B cell (primary cell): ENCODE measurements at places on chromosomes 2 and 18.
A peak's percentile ranks its signal among the peaks of the same experiment; 100 is the strongest.

DNA sequence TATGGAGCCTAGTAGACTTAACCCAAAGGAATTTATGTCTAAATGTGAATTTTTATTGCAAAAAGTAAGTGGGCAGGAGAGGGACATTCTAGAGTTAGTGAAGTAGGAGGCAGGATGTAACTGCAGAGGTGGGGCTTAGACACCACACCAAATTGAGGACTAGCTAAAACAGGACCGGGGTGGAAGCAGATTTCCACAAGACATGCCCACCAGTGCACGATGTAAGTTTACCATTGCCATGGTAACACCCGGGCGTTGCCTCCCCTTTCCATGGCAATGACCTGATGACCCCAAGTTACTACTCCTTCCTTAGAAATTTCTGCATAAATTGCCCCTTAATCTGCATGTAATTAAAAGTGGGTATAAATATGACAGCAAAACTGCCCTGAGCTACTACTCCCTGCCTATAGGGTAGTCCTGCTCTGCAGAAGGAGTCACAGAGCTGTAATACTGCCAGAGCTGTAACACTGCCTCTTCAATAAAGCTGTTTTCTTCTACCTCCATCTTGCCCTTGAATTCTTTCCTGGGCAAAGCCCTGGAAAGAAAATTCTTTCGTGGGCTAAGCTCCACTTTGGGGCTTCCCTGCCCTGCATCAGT lies 509.7 kb downstream of the ERBB4 start:
- no peak for DNase-seq

DNA sequence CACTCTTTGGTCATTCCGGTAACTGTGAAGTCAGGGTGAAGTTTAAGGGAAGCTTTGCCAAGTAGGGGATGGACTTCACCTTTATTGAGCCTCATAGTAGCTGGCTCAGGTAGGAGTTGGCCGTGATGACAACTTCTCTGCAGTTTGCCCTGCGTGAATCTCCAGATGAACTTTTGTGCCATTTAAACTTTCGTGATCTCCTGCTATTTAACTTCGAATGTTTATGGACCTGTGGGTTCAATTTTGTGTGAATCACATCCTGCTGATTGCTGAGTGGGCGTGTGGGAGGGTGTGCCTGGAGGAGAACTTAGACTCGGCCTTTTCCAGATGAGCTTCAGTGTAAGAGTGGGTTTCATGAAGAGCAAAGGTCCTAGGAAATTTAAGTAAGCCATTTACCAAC lies 4.2 kb downstream of the UGT1A1 start:
- no peak for DNase-seq

DNA sequence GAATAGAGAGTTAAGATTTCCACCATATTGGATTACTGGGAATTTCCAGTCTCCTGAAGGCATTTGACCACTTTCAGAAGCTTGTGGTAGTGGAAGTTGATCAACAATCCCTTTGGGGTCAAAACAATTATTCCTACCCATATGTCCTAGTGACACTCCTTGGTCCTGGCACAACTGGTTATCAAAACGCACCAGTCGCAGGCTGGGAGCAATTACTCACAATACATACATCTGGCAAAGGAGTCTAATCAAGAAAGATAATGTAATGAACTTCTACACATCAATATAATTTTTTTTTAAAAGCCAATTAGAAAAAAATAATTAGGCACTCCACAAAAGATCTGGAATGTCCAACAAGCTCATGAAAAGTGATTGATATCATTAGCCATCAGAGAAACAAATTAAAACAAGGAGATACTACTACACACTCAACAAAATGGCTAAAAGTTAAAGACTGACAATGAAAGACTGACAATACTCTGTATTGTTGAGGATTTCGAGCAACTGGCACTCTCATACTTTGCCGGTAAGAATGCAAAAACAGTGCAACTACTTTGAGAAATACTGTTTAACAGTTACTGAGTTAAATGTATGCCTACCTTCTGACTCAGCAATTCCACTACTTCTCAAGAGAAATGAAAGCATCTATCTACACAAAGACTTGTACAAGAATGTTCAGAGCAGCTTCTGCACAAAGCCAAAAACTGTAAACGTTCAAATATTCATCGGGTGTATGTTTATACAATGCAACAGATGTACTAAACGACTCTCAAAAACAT lies 2.0 kb downstream of the INO80C start:
- DNase-seq, result no peak

DNA sequence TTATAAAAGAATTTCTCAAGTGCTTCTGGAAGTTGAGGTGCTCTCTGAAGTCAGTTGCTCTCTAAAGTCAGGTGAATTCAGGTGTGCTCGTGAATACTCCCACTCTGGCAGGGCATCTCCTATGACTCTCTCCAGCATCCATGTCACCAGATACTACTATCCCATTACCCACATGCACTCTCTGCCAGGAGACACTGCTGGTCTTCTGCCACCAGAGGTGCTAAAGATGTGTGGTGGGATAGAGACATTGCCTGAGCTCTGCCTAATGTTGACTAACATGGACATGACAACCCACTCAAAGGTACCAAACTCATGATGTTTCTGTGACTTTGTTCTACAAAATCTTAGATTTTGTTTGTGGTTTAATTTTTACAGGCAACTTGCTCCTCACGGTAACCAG lies 106.4 kb upstream of the HNRNPA3 start:
- no peak for DNase-seq

DNA sequence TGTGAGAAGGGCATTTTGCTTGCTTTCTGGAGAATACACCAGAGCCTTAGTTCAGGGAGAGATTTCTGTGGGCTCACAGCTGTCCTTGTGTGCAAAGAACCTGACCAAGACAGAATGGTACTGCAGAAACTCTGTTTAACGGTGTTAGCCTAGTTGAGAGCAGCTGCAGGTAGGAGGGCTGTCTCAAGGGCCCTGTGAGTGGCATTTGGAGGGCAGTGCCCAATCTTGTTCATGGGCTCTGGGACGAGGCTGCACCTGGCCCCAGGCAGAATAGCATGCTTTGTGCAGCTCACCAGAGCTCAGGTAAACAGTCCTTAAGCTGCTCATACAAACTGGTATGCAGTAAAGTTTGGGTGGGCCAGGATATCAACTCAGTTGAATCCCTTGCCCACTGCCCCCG lies 16.9 kb upstream of the RGPD4 start:
- no peak for DNase-seq

GRCh38 chr18:44637210-44638033 lies 43.3 kb upstream of the SETBP1 start:
- DNase-seq, result no peak

DNA sequence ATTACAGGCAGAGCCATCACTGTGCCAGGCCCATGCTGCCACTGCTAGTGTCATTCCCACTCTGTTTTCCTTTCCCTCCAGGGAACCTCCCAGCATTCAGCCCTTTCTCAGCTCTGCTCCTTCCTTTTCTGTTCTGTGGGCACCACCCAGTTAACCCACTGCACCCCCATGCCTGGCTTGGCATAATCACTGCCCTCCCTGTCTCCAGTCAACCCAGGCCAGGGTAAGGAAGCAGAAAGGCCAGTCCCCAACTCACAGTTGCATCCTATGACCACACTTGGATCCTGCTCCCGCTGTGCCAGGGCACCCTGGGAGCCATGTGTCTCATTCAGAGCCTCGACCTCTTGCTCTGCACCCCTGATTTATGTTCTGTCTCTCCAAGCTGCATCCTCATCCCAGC lies 32.2 kb downstream of the DPYSL5 start:
- DNase-seq, result no peak

- no peak for DNase-seq
Observed at GRCh38 chr2:17736989-17737388, 16.6 kb downstream of the SMC6 start.

- DNase-seq, result no peak
Observed at GRCh38 chr2:183993052-183993451, 605.3 kb upstream of the ZNF804A start.

GRCh38 chr2:241897231-241897916 lies 27.8 kb downstream of the RTP5 start:
- no peak for DNase-seq

GRCh38 chr18:59249199-59249774 lies 24.0 kb downstream of the RAX start:
- peak; percentile 45 for DNase-seq

GRCh38 chr2:11307764-11308415 lies 36.5 kb downstream of the ROCK2 start:
- DNase-seq, result no peak

GRCh38 chr2:70708376-70709199 lies 59.4 kb downstream of the ADD2 start:
- DNase-seq, result no peak

DNA sequence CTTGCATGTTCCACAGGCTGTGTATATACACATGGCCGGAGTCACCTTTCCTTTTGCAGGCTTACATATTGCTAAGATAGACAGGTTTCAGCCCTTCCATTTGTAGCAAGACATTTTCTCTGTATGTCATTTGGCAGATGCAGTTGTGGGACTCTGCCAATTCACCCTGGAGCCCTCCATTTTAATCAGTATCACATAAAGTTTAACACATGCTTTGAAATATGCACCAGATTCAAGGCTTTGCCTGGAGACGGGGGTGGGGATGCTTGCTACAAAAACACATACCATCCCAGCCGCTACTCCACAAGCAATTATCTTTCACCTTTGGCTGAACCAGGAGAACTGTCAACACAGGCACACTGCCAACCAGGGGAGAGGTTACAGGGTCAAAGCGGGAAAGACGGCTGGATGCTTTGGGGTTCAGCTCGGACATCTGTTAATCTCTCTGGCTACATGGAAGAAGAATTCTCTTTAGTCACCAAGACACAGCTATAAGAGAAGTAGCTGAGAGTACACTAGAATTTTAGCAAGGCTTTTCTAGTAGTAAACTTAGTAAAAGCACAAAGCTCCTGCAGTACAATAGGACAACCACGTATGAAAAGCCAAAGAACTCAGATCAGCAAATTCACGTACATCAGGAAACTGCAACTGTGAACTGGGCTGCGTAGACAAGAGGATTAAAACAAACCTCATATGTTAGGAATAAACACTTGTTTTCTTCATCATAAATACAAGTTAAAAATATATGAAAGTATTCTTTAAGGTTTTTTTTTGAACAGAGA lies 130.9 kb downstream of the EXOC6B start:
- no peak for DNase-seq

- DNase-seq, result no peak
Observed at GRCh38 chr2:218033208-218033589, 30.4 kb upstream of the TNS1 start.

DNA sequence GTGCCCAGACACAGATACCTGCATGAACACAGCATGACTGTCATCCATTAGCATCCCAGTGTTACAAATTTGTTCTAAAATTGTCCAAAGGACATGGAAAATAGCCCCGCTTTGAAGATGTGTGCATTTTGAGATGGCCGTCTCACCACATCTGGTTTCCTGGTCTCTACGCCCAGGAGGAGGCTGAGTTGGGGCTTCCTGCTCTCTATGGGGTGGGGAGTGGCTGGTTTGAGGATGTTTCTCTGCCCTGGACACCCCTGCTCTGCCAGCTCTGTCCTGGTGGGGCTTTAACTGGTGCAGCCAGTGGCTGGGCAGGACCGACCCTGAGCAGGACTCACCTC lies 74.6 kb upstream of the SMAD7 start:
- peak; percentile 24 for DNase-seq

- DNase-seq, result no peak
Observed at GRCh38 chr2:15040429-15041084, 408.0 kb downstream of the LRATD1 start.

DNA sequence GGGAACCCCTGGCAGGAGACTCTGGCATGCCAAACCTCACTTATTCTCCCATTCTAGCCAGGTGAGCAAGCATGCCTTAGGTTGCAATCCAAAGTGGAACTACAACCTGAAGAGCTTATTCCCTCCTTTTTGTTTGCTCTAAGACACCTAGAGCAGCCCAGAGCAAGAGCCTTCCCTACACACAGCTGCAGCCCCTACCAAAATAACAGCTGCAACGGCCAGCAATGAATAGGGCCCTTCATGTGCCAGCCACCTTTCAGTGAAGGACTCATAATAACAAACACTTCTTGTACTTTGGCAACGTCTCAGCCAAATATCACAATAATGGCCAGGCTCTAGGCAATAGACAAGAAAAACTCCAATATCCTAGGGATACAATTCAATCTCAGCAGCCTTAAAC lies 178.7 kb downstream of the ALK start:
- DNase-seq, result no peak

DNA sequence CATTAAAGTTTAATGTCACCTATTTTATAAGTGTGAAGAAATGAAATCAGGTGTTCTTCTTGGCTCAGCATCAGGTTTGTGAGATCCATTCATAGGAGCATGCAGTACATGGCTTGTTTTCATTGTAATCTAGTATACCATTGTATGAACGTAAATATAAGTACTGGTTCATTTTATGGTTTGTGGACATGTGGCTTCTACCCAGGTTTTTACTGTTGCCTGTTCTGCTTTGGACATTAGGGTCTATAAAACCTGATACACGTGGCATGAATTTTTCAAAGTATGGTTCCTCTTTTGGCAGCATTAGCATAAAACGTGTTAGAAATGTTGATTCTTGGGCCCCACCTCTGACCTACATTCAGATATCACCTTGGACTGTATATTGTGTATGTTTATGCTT lies 175.5 kb downstream of the PRPF40A start:
- DNase-seq, result no peak

GRCh38 chr2:239401881-239402233 lies 1.0 kb upstream of the HDAC4 start:
- no peak for DNase-seq
